ENCODE measurements at places on chromosomes 6 and 20.

DNA sequence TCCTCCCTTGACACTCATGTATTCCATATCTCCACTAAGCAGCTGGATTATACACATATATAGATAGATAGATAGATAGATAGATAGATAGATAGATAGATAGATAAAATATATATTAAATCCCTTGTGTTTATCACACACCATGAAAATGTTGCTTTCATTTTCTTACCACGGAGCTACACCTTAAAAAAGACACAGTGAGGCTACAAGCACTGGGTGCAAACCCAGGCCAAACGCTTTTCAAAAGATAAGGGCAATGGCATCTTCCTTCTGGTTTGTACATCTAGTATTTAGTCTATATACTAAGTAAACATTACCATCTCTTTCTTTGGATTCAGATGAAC lies 377.1 kb downstream of the ESR1 start:
- no peak for DNase-seq

- DNase-seq, result no peak
These were observed 22.7 kb downstream of the BAK1 start for GRCh38 chr6:33557376-33557775.

DNA sequence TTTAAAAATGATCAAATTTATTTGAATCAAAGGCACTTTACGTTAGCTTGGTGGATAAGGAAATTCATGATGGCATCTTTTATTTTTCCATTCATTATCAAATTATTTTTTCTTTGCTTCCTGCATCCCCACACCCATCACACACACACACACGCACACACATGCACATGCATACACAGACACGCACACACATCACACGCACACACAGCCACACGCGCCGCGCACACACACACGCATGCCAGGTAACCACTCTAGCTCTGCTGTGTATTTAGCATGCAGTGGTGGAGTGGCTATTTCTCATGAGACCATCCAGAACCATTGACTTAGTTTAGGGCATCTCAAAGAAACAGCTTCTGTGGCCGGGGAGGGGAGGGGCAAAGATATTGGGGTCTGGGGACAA lies 47.0 kb downstream of the GNAS start:
- no peak for DNase-seq

- no peak for DNase-seq
These were observed 154.0 kb downstream of the CLVS2 start for GRCh38 chr6:123150076-123150475.

DNA sequence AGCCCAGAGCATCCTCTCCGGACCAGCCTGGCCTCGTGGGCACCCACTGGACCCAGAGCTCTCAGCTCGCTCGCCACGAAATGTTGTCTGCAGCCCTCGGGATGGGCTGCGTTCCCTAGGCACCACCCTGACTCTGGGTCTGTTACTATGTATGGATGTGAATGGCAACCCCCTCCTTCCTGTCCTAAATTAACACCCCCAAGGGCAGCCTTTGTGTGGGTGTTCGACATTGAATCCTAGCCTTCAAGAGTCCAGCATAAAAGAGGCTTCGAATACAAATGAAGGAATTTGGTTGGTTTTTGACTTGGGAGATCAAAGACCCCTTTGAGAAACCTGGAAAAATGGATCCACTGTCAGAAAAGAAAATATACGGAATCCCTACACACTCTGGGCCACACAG lies 86.1 kb downstream of the BMP7 start:
- DNase-seq, result no peak

- DNase-seq, result no peak
These were observed 190.3 kb downstream of the ATXN1 start for GRCh38 chr6:16570946-16571345.

DNA sequence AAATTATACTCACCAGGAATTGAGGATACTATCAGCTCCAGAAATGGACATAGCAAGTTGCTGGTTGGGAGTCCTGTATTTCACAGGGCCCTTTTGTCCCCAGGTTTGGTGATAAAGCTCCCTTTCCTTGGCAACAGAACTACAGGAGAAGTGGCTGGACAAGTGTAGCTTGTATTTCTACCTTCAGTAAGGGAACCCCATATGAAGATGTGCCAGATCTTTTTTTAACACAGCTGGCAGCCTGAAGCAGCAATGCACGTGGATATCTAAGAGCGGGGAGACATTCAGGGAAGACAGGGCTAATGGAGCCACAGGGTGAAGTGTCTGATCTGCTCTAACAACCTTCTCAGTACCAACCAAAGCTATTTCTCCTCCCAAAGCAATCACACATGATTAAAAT lies 373.9 kb upstream of the ID4 start:
- no peak for DNase-seq

GRCh38 chr6:83637953-83638352 lies 70.9 kb downstream of the SNAP91 start:
- DNase-seq, result no peak

All from erythroblast (primary cell).